ENCODE measurements at places on chromosomes 3 and 15.
A peak's percentile ranks its signal among the peaks of the same experiment; 100 is the strongest.

GRCh38 chr3:64268926-64269325 is 43.7 kb upstream of the PRICKLE2 start:
- DNase-seq = no peak

- DNase-seq = no peak
Measured at GRCh38 chr3:129461461-129462146, 21.6 kb downstream of the IFT122 start.

- no peak for DNase-seq
Measured at GRCh38 chr15:99507016-99507503, 58.7 kb upstream of the MEF2A start.

DNA sequence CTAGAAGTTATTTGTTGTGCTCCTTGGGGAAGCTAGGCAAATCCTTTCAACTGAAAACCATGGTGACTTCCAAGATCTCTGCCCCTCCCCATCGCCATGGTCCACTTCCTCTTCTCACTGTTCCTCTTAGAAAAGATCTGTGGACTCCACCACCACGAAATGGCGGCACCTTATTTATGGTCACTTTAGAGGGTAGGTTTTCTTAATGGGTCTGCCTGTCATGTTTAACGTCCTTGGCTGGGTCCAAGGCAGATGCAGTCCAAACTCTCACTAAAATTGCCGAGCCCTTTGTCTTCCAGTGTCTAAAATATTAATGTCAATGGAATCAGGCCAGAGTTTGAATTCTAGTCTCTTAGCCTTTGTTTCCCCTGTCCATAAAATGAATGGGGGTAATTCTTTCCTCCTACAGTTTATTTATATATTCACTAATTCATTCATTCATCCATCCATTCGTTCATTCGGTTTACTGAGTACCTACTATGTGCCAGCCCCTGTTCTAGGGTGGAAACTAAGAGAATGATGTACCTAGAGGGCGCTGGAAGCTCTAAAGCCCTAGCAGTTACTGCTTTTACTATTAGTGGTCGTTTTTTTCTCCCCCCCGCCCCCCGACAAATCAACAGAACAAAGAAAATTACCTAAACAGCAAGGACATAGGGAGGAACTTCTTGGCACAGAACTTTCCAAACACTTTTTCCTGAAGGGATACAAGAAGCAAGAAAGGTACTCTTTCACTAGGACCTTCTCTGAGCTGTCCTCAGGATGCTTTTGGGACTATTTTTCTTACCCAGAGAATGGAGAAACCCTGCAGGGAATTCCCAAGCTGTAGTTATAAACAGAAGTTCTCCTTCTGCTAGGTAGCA is 657 bp downstream of the PATL2 start:
- no peak for DNase-seq

- DNase-seq = no peak
Measured at GRCh38 chr3:122533480-122533879, 18.7 kb upstream of the KPNA1 start.

GRCh38 chr15:90665288-90666134 is 51.6 kb upstream of the BLM start:
- DNase-seq = peak; percentile 33

GRCh38 chr3:196499061-196499460 is 4.5 kb downstream of the RNF168 start:
- DNase-seq = no peak

- DNase-seq = no peak
Measured at GRCh38 chr3:42654331-42655201, 1.1 kb downstream of the ZBTB47 start.

DNA sequence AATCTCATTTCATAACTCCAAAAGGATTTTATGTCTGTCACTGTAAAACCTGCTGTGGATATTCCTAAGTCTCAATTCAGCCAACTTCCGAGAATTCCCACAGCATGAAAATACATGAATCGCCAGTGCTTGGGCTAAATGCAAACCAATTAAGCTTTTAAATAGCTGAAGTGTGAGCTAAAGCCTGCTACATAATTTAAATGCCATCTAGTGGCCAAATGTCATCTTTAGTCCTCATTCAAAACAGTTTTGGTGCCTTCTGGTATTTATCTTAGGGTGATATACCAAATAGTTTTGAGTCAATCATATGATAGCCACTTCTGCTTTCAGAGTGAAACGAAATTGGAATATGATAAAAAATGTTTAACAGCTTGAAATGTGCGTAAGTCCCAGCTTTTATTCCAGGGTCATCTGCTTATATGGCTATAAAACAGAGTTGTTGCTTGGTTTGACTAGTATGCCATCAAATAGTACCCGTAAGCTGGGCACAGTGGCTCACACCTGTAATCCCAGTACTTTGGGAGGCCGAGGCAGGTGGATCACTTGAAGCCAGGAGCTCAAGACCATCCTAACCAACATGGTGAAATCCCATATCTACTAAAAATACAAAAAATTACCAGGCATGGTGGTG is 41.8 kb upstream of the CCNL1 start:
- no peak for DNase-seq
